ENCODE measurements at places on chromosomes 11 and 22.

GRCh38 chr11:69210310-69211035 lies 54.7 kb downstream of the SMIM38 start:
- DNase-seq, result no peak

DNA sequence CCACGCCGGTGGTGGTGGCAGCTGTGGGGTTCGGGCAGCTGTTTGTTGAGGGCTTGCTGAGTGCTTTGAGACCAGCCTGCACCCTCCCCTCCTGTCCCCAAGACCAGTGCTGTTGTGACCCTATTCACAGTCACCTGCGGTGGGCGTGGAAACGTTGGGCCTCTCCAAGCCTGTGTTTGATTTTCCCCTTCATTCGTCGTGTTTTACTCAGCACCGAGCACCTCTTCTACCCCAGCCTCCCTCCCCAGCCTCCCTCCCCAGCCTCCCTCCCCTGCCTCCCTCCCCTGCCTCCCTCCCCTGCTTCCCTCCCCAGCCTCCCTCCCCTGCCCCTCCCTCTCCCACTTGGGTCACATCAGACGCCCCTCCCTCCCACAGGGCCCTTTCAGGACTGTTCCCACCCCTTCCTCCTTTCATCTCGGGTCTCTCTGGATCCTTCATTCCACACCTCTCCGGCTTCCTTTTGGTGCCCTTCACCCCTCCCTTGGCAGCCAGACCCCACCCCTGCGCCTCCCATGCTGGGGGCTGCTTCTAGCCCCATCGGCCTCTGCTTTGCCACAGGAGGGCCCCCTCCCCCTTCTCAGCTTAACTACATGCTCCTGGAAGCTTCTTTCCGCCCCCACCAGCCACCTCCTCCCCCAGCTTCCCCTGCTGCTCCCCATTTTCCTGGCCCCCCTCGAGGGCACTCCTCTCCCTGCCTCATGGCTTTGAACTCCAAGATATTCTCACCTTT lies 14.8 kb downstream of the FRMD8 start:
- DNase-seq, result no peak

DNA sequence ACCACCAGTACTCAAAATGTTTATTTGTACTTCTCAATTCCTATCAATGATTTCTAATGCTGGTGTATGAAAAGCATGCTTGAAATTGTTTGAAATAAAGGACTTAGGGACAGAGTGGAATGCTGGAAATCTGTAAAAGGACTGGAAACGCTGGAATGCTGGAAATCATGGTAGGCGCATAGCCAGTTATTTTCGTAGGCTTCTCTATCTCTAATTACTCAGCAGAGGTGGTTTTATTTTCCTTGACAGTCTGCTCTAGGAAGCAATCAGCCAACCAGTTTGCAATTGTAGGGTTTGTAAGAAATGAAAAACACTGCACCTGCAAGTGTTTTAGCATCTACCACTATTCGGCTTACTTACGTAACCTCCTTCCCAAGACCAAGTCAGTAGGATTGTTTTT lies 788 bp downstream of the LIN7C start:
- no peak for DNase-seq

GRCh38 chr22:40050258-40050657 lies 55.5 kb downstream of the FAM83F start:
- DNase-seq, result no peak

GRCh38 chr11:69493931-69494821 lies 12.7 kb downstream of the LINC01488 start:
- no peak for DNase-seq

DNA sequence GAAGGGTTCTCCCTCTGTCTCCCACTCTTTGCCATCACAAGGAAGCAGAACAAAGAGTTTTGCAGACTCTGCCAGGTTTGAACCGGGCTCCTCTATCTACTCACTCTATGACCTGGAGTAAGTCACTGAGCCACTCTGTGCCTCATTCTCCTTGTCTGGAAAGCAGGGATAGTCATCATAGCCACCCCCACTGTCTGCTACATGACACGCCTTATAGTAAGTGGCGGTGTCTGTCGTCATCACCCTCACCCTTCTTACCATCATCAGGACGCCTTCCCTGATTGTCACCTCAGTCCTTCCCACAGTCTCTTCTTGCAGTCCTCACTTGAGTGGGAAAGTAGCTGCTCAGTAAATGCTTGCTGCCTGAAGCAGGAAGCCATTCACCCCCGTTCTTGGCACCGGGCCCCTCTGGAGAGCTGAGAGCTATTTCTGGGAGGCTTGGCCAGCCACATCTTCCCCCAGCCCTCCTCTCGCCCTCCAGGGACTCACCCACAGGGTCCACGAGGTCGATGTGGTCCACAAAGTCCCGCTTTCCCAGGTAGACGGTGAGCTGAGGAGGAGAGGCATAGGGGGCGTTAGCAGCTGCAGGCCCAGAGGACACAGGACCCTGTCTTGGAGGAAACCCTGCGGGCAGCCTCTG lies 46.4 kb downstream of the TPBGL start:
- no peak for DNase-seq

All from natural killer cell (primary cell).